ENCODE measurements at places on chromosomes 4 and X.

DNA sequence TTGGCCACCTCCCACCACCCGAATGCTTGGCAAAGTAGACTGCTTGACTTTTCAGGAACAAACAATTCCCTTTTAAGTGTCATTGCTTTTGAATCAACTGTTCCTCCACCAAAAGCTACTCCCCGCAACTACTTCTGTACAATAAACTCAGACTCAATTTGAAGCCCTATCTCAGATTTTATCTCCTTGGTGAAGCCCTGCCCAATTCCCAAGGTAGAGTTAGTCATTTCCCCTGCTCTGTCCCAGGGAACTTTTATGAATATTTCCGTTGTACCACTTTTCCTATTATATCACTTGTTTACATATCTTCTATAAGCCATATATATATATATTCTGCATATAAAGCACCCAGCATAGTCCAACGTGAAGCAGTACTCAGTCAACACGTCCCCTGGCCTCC lies 102.8 kb downstream of the C4orf51 start:
- no peak for DNase-seq

GRCh38 chr4:40514497-40514951 lies 115.1 kb downstream of the RBM47 start:
- no peak for DNase-seq

- DNase-seq: no peak
These were observed 182.0 kb downstream of the ARHGAP24 start for GRCh38 chr4:85656759-85657505.

- DNase-seq: no peak
These were observed 321.1 kb downstream of the STIM2 start for GRCh38 chr4:27181693-27182092.

DNA sequence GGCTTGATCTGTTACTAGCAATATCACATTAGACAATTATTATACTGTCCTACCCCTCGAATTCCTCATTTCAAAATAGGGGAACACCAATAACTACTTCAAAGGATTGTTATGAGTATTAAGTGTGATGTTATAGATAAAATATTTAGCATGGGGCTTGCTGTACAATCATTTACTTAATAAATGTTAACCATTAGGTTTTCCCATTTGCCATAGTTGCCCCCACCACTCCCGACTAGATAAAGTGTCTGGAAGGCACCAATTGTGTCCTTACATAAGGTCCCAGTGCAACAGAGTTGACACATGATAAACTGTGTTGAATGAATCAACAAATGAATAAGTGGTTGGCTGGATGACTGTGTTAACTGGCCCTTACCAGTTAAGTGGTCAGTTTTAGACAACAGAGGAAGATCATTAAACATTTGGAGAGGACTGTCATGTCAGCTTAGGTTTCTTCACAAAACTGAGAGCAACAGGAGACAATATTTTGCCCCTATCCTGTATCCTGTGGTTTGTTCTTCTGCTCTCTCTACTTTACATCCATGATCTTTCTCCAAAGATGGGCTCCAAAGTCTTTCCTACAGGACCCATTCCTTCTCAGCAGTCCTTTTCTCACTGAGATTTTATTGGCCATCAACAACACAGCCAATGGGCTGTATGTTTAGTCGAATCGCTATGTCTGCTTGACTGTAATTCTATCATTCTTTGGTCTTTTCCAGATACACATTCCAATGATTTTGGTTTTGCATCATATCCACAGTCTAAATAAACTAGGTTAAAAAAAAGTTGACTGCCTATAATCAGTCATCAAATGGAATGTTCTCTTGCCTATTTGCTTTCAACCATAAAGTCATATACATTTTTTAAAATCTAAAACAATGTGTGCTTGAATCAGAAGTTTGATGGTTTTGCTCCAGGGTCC lies 74.4 kb downstream of the RNF150 start:
- no peak for DNase-seq

DNA sequence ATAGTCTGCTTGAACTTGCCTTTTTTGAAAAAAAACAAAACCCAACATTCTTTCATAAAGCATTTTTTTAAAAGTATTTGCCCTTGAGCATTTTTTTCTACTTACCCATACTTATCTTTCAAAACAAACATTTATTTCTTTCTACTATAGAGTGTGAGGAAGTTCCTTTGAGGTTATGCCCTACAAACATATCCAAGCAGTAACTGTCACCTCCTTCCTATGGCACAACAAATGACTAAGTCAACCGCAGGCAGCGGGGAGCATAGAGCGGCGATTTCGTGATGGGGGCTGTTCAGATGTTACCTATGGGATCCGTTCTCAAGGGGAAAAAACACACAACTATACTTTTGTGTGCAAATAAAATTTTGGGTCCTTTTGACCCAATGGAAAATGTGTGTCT lies 19.4 kb downstream of the SPRY1 start:
- DNase-seq: no peak

DNA sequence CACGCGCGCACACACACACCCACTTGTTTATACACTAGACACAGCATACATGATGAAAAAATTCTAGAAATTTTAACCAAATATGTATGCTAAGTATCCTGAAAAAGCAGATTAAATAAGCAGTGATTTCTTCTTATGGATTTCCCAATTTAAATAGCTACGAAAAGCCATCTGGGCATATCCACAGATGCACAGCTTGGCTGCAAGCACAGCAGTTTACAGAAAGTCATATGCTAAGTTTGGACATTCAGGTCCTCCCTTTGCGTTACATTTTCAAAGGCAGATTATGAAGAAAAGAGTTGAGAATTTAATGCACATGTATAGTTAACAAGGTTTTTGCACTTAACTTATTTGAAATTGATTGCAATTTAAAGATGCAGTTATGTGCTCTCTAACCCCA lies 542.2 kb upstream of the EPHA5 start:
- no peak for DNase-seq

DNA sequence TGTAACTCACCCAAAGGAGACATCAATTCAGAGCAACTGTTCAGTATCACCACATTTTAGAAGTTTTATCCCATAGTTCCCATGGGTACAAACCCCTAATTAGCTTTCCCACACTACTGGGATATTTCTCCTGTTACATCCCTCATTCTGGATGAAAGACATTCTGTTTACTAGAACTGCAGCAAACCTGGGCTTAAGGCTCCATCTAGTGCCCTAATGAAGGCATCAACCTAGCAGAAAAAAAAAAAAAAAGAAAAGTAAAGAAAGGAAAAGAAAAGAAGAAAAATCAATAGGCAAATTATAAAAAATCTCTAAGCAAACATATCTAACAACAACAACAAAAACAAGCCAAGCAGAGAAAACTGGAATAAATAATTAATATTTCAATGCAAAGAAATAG lies 133.7 kb upstream of the CPXCR1 start:
- DNase-seq: no peak

DNA sequence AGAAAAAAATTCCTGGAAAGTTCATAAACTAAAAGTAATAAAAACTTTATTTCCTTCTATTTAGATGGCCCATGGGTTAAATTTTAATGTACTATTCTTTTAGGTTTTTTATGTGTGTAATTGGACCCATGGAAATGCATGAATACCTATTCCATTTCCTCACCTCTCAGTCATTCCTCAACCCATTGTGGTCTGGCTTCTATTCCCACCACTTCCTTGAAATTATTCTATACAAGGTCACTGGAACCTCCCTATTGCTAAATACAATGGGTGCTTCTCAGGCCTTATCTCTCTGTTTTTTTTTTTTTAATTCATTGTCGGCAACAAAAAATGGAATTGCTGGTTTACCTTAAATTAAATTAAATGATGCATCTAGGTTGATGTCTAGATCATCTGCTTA lies 17.2 kb downstream of the SLC39A8 start:
- no peak for DNase-seq

- DNase-seq: no peak
These were observed 9.3 kb downstream of the TMEM255A start for GRCh38 chrX:120301960-120302359.

DNA sequence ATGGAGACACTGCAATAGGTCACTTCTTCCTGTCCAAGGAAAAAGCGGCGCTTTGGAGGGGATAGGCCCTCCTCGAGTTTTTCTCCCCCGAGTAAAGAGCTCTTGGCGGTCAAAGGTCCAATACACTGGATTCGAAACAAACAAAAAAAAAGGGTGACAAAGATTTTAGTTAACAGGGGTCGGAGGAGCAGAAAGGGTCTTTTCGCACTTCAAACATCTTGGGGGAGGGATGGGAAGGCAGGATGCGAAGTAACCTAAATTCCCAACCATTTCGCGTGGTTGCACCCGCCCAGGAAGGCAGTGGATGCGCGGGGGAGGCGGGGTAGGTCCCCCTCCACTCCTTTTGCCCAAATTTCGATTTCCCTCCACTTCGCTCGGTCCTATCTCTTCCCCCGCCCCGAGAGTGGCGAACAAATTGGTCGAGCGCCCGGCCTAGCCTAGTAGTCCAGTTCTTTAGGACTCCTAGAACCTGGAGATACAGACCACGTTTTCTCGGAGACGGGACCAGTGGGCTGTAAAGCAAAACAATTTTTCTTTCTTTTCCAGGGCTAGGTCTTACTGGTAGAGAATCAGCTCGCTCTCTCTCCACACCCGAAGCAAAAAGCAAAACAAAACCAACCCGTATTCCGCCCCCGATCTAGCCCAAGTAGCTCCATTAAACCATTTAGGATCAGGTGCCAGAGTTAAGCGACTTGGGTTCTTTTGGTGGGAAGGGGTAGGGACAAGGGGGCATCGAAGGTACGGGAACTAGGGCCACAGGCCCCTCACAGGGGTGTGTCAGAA lies 2.0 kb upstream of the STAG2 start:
- peak; percentile 1 for DNase-seq

DNA sequence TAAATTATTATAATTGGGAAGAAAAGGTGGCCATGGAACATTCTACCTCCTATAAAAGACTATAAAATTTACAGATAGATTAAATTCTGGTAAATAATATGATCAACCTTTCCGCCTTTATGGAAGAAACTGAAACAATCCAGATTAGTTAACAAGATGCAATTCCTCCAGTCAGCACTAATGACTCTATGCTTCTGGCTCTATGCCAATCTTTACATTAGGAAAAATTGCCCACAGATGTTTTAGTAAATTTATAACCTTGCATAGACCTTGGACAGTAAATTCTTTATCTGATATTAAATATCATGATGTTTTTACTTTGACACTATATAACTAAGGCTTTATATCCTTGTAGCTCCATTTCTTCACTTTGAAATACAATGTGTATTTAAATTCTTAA lies 2302.5 kb downstream of the ARAP2 start:
- no peak for DNase-seq

DNA sequence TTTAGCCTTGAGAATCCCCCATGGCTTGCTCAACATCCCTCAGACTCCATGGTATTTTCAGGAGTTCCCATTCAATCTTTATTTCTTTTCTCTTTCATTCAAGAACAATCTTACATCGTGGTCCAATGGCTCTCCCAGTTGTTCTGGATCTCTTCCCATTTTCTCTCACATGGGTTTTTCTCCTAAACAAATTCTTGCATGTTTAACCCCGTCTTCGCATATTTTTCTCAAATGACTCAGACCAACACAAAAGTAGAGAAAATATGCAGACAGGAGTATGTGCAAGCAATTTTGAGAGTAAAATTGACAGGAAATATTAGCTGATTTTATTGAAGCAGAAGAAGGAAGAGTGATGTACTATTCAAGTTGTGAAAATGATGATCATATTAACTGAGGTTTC lies 396.4 kb upstream of the TRAM1L1 start:
- no peak for DNase-seq

- no peak for DNase-seq
These were observed 74.2 kb downstream of the FREM3 start for GRCh38 chr4:143626134-143626911.

GRCh38 chr4:152651473-152652060 lies 28.2 kb downstream of the TMEM154 start:
- DNase-seq: no peak

- DNase-seq: no peak
These were observed 196.8 kb upstream of the FSTL5 start for GRCh38 chr4:162360369-162361149.

- no peak for DNase-seq
These were observed 52.8 kb upstream of the CLNK start for GRCh38 chr4:10737337-10737736.

GRCh38 chr4:178808106-178808505 lies 1365.9 kb upstream of the AGA start:
- no peak for DNase-seq

DNA sequence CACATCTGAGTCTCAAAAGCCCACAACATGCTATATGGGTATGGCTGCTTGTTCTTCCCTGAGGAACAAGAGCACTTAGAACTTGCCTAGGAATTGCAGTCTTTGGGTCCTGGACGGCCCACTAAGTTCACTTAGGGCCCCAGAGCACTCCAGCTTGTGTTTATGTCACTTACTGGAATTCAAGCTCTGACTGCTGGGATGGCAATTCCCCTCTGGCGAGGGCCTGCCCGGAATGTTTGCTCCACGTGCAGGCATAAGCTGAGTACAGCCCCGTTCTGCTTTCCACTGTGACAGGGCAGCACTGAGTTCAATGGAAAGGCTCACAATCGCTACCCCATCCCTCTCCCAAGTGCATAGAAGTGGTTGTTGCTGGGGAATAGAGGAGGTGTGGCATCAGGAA lies 25.9 kb upstream of the RASSF6 start:
- DNase-seq: no peak

- DNase-seq: no peak
These were observed 137.8 kb upstream of the TENM3 start for GRCh38 chr4:182105416-182105815.

GRCh38 chrX:151225843-151226242 lies 49.5 kb downstream of the GPR50 start:
- no peak for DNase-seq

GRCh38 chr4:80266902-80267380 lies 477 bp downstream of the FGF5 start:
- no peak for DNase-seq

DNA sequence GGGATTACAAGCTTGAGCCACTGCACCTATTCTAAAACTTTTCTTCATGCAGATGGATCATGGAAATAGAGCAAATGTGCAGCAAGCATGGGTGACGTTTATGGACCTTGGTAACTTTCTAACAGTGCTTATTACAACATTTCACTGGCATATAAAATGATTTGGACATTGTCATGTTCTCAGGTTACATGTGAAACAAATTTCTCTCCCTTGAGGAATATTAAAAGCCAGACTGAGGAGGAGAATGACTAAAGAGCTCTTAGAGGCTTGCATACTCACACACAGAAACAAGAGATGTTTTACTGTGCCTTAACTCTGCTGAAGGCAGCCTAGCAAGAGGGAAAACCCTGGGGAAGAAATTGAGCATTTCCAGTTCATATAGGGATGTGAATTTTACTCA lies 38.6 kb upstream of the GPR101 start:
- no peak for DNase-seq

- DNase-seq: no peak
These were observed 267.3 kb upstream of the TET2 start for GRCh38 chr4:104879367-104879766.

GRCh38 chr4:74674750-74675149 lies 119.6 kb downstream of the BTC start:
- no peak for DNase-seq

DNA sequence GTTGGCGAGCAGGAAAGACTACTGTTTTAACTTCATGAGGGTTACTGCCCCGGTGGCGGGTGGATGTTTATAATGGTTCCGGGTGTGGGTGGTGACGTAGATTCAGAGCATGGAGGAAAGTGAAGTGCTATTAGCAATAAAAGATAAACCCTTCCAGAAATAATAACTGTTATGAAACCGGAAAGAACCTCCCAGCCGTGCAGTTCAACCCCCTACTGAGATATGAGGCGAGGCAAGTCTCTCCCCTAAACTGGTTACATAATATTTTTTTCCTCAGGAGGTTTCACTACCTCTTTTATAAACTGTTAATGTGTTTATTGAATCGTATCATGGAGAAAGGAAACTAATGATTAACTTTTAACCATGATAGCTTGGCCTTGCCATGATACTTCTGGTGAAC lies 33.9 kb upstream of the STIM2 start:
- no peak for DNase-seq
